Skeletal muscle cell (primary cell): ENCODE measurements at places on chromosomes 3 and 15.

GRCh38 chr15:85614059-85614458, 180.7 kb downstream of the KLHL25 start:
- no peak for DNase-seq

- DNase-seq, result no peak
These were observed 33.9 kb downstream of the GAP43 start for GRCh38 chr3:115657168-115657567.

DNA sequence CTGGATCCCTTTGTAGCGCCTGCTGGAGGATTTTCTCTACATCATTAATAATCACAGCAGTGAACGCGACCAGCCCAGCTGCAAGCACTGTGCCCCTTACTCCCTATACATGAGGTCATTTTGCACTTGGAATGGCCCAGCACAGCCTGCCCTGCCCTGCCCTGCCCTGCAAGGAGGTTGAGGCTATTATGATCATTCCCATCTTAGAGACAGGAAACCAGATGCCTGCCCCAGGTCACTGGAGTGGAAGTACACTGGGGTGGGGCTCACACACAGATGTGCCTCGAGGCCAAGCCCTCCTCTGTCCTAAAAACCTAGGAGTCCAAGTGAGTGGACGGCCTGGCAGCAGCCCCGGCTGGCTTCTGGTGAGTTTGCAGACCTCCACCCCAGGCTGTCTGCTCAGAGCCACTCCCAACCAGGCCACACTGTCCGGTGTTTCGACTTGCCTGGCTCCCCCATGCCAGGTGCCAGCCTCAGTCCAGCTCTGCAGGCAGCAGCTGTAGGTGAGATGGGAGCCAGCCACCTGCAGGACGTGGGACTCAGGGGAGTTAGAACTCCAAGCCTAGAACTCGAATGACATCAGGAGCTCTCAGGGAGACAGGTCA, 30.4 kb upstream of the SEC61A1 start:
- DNase-seq, result no peak

DNA sequence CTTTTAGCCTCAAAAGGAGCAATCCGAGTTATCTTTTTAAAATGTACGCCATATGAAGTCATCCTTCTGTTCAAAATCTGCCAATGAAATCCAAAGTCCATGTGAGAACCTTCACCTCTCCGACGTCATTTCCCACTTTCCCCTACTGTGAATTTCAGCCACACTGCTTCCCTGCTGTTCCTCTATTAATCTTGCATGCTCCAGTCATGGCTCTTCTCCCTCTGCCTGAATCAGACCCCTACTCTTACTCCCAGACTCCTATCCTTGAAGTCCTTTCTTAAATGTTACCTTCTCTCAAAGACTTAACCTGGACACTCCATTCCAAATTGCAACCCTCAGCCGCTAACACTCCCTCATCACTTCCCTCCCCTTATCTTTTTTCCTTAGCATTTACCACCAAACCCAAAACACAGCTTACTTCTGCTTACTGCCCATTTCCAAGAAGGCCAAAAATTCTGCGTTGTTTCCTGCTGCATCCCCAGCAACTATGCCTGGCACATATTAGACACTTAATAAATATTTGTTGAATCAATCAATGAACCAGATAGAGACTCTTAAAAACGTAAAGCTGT, 1.2 kb downstream of the NKIRAS1 start:
- DNase-seq, result no peak

- DNase-seq, result no peak
These were observed 524.8 kb upstream of the PPP2R3A start for GRCh38 chr3:135440746-135441145.

GRCh38 chr15:36430726-36431265, 148.6 kb upstream of the CDIN1 start:
- no peak for DNase-seq

GRCh38 chr3:147304756-147305155, 101.6 kb downstream of the ZIC4 start:
- DNase-seq, result no peak

DNA sequence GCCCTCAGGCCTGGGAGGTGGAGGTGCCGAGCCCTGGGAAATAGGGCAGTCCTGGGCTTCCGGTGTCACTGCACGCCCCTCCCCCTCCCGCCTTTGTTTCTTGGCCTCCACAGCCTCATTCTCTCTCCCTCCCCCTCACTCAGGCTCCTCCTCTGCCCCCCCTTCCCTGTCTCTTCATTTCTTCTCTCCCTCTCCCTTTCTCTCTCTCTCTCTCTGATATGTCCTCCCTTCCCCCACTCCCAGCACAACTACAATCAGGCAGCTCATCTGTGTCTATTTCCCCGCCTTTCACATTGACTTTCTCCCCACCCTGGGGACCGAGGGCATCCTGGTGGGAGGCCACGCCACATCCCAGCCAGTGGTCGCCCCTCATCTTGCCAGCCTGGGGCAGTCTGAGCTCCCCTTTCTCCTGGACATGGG, 40.2 kb downstream of the IDH2 start:
- no peak for DNase-seq

DNA sequence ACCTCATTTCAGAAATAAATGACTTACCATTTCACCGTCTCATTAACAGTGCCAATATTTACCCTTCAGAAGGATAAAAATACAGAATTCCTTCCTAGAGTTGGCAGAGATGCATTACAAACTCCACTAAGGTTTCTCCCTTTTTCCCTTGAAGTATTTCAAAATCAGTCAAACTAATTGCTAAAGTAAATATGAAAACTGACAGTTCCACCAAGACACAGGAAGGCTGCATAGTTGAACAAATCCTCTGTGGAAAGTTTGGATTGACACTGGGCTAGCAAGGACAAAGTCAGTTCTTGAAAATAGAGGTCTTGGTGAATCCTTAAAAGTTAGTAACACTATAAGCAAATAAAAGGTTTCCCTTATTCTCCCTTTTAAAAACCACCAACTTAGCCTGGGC, 34.5 kb downstream of the DCP1A start:
- DNase-seq, result no peak

GRCh38 chr3:154981664-154982063, 98.5 kb upstream of the MME start:
- no peak for DNase-seq

DNA sequence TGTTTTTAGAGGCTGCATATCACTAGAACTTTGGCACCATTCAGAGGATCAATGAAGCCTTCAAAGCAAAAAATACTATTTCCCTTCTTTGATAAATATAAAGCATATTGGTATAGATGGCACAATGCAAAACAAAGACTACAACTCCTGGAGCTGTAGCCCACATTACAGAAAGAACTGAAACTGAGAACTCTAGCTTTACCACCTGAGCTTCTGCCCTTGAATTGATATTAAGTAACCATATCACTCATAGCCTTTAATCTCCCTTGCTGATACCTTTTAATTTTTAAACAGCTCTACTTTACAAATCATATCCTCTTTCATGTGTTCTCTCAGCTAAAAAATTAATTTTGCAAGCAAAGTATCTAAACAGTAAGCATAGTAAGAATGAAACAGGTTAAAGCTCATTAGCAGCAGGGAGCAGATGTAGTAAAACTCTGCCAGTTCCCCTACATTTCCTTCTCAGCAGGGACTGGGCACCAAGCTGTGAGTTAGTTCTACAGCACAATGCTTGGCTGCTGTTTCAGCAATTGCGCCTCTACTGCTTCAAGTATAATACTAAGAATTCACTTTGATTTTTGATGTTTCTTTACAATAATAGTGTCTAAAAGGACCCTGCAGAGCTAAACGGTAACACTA, 97.9 kb upstream of the NANOGP8 start:
- DNase-seq, result no peak

DNA sequence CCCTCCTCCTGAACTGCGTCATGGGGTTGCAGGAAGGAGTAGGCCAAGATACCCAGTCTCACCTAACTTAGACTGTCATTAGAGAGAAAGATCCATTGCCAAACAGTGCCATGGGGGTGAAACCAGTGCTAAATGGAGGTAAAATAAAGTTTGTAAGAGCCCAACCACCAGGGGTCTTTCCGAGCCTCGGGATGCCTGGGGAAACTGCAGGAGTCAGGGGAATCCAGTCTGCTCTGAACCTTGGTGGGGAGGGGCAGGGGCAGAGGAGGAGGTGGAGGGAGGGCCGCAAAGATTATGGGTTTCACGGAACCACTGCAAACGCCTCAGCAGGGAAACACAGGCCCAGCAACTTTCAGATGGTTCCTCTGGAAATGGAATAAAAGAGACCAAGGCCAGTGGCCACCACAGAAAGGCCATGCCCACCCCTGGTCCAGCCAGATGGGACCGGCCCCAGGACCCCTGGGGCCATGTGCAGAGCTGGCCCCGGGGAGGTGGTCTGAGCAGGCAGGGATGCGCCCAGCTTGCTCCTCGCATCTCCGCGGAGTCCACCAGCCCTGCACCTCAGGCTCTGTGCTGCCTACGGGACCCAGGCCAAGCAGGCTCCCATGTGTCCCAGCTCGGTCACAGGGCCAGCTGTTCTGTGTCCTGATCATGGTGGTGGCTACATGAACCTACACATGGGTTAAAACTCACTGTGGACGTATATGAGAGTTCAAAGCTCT, 19.8 kb upstream of the GP9 start:
- no peak for DNase-seq

DNA sequence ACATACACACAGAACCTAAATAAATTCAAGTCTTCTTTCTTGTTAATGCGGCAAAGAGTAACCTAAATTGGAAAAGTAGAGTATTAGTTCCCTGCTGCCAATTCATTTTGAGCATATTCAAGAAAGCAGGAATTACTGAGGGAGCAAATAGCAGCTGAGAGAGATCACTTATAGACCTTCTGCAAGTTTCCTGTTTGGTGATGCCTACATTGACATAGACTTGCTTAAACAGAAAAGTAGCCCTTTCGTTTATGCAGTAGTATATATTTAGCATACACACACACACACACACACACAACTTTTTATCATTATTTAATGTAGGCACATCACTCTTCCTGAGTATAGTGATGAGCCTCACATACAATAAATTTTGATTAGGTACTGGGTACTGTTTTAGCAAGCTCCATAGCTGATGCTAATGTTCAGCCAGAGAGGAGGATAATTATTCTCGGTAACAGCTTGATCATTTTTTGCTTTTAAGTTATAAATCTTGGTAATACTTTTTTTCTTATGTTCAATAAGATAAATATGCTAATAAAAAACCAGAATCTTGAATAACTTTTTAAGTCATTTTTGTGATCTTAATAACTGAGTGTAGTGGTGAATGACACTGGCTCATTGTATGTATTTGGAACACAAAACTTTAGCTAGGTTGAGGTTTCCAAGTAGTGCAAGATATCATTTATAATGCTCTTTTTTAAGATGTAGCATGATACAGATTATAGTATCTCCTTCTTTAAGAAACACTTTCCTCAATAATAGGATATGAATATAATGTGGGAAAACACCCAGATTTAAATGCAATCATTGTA, 174.7 kb downstream of the MBNL1 start:
- no peak for DNase-seq

DNA sequence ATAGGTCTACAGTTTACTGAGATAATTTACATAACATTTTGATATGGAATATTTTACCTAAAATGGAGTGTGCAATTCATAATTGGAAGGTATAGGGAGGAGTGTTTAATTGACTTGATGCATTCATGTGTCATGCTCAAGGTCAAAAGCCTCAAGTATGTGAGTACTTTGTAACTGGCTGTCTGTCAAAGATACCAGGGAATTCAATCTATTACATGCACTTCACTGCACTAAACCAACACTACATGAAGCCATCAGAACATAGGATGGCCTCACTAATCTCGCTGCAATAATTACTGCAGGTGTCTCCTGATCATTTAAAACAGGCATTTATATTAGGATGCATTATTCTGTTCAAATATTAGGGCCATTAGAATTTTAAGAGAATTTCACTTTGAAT, 367.2 kb downstream of the CNTN4 start:
- no peak for DNase-seq

DNA sequence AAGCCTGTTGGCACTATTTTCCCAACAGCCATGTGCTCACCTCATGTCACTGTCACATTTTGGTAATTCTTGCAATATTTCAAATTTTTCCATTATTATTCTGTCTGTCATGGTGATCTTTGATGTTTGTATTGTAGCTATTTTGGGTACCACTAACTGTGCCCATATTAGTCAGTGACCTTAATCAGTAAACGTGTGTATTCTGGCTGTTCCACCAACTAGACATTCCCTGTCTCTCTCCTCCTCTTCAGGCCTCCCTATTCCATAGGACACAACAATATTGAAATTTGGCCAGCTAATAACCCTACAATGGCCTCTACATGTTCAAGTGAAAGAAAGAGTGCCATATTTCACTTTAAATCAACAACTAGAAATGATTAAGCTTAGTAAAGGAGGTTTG, 88.6 kb downstream of the OPA1 start:
- no peak for DNase-seq

DNA sequence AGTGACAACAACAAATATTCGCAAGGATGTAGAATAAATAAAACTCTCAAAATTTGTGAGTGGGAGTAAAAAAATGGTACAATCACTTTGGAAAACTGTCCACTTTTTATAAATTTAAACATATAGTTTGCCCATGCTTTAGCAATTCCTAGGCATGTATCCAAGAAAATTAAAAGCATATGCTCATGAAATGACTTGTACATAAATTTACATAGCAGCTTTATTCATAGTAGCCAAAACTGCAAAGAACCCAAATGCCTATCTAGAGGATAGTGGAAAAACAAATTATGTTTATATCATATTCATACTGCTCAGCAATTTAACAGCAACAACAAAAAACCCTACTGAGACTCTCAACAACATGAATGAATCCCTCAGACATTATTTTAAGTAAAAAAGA, 363.6 kb upstream of the CCDC54 start:
- no peak for DNase-seq

- no peak for DNase-seq
These were observed 57.5 kb upstream of the TRPM1 start for GRCh38 chr15:31158858-31159569.

- DNase-seq, result no peak
These were observed 34.0 kb downstream of the B3GALNT1 start for GRCh38 chr3:161070980-161071663.

DNA sequence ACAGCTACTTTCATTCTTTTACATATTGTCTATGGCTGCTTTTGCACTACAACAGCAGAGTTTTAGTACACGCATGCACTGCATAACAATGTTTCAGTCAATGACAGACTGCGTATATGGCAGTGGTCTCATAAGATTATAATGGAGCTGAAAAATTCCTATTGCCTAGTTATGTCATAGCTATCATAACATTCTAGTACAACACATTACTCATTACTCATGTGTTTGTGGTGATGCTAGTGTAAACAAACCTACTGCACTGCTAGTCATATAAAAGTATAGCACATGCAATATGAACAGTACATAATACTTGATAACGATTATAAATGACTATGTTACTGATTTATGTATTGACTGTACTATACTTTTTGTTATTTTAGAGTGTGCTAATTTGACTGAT, 47.9 kb downstream of the QTRT2 start:
- DNase-seq, result no peak
